ENCODE measurements at places on chromosomes 6 and 20.

GRCh38 chr6:16200321-16200883, 38.0 kb upstream of the GMPR start:
- no peak for DNase-seq

GRCh38 chr6:129786548-129786947, 74.6 kb downstream of the TMEM244 start:
- DNase-seq, result no peak

DNA sequence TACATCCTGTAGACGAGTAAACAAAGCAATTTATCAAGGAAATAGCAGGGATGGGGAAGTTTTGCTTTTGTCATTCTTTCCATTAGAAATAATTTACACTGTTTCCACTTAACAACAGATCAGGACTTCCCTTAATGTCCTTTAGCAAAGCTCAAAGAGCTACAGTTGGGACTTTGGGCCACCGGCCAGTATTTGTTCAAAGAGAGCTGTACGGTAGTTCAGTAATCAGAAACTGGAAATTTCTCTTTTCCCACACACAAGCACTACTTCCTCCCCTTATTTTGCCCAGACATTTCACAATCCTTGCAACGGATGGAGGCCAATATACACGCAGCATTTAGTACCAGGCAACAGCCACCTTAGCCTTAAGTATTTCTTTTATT, 12.1 kb upstream of the HINT3 start:
- no peak for DNase-seq

GRCh38 chr6:11228935-11229654, 3.4 kb downstream of the NEDD9 start:
- no peak for DNase-seq

- DNase-seq, result no peak
Observed at GRCh38 chr6:148110925-148111324, 231.7 kb upstream of the SASH1 start.

GRCh38 chr20:1292620-1293019, 26.5 kb downstream of the SNPH start:
- DNase-seq, result no peak

GRCh38 chr6:76644231-76644630, 571.8 kb upstream of the IMPG1 start:
- no peak for DNase-seq

GRCh38 chr6:168407842-168408241, 33.1 kb upstream of the SMOC2 start:
- no peak for DNase-seq

GRCh38 chr20:5402903-5403531, 86.3 kb upstream of the PROKR2 start:
- DNase-seq, result peak; percentile 11

- no peak for DNase-seq
Observed at GRCh38 chr6:48388044-48388443, 277.0 kb upstream of the PTCHD4 start.

DNA sequence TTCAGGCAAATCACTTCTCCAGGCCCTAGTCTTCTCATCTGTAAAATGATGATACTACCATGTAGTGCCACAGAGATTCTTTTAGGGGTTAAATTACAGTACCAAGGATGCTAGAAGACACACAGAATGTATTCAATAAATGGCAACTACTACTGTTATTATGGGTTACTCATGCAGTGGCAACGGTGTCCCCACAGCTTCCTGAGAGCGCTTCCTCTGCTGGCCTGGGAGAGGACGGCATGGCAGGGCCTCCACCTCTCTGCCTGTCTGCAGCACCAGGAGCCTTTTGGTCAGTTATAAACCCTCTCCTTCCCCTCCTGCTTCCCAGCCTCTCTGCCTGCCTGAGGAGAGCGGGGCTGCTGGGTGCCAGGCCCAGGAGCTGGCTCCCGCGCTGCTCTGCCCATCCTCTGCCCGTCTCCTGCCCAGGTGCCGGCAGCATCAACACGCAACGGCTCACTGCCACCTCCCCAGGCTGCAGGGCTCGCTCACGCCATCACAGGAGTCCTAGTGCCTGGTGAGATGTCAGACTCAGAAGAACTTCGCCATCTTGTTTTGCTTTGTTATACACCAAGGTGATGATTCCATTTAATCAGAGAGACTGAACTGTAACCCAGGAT, 170.6 kb downstream of the FOXC1 start:
- no peak for DNase-seq

- no peak for DNase-seq
Observed at GRCh38 chr6:146149770-146150169, 120.9 kb downstream of the GRM1 start.

DNA sequence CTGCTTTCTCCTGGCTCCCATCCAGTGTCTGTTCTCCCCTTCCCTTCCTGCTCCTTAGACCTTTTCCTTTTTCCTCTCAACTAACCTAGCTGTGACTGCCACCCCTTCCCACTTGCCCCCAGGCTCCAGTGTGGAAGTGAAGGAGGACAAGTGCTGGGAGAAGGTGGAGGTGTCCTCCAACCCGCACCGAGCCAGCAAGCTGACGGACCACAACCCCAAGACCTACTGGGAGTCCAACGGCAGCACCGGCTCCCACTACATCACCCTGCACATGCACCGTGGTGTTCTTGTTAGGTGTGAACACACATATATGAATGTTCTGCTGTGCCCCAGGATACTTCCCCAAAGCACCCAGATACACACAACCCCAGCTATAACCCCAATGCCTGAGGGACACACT, 18.5 kb downstream of the CUL9 start:
- no peak for DNase-seq

DNA sequence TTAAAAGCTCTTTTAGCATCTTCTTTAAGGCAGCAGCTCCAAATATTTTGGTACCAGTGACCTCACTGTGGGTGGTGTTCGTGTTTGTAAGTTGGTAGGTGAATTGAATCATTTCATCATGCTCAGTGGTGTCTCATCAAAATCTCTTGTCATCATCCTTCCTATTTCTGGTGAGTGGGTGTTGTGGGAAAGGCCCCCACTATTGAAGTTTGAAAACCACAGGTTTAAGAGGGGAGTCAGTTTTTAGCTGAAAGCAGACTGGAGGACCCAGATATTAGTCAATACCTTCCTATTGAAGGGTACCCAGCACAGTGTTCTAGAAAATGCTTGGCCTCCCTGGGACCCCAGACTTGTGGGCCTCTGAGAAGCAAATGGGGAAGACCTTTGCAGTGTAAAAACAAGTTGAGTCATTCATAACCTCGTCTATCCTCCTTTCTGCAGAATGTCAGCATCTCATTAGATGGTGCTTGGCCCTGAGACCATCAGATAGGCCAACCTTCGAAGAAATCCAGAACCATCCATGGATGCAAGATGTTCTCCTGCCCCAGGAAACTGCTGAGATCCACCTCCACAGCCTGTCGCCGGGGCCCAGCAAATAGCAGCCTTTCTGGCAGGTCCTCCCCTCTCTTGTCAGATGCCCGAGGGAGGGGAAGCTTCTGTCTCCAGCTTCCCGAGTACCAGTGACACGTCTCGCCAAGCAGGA, 3.7 kb downstream of the PIM1 start:
- peak; percentile 47 for DNase-seq

- no peak for DNase-seq
Observed at GRCh38 chr6:136306466-136306865, 16.8 kb upstream of the BCLAF1 start.

- no peak for DNase-seq
Observed at GRCh38 chr6:31651602-31652191, 764 bp downstream of the BAG6 start.

DNA sequence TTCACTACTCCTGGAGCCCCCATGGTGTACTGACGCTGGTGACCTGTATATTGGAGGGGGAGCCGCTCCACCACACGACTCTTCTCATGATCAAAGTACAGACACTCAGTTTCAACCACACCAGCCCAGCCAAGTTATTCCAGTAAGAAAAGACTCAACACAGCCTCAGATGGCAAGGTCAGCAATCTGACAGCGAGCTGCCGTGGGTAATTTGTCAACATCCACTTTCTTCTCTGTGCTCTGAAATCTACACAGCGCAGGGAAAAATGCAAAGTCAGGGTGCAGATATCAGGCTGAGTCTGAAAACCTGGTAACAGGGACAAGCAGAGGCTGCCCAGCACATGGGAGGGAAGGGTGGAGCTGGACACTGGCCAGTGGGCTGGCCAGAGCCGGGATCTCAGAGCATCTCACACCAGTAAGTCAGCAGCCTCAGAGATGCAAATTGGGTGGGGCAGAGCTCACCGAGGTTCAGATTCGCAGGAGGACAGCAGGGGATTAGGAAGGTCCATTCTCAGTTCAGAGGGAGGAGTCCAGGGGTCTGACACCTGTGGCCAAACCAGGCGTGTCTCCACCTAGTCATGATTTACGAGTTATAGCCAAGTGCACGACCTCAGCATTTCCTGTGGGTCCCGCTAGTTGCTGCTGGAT, 44.5 kb upstream of the RPS6KA2 start:
- DNase-seq, result no peak

DNA sequence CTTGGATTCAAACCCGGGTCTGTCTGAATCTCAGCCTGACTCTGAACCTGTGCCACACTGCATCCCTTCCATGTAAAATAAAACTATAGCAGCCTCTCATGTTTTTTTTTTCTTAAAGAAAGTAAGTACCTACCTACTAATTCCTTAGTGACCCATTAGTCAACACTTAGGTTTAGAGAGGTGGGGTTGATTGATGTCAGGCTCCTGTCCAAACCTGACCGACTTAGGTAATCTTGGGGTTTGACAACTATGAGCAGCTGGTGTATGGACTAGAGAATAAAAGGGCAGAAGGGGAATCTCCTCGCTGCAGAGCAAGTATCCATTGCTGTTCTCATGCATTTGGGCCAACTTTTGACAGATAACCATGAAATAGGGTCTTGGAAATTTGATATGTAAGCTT, 6.5 kb downstream of the NKAIN2 start:
- DNase-seq, result no peak

DNA sequence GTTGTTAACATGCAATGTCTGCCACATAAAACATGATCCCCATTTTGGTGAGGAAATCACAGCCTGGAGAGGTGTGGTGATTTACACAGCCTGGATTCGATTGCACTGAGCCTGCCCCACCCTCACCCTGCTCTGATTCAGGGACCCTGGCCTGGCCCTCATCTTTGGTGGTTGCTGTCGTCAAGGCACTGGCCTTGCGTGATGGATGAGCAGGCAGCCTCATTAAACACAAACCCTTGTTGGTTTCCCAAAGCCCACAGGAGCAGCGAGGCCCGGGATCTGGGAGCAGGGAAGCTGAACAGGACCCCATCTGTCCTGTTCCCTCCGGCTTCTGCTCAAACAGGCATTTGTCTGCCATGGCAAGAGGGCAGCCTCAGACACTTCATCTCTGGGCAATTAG, 70.8 kb downstream of the CHMP4B start:
- no peak for DNase-seq

DNA sequence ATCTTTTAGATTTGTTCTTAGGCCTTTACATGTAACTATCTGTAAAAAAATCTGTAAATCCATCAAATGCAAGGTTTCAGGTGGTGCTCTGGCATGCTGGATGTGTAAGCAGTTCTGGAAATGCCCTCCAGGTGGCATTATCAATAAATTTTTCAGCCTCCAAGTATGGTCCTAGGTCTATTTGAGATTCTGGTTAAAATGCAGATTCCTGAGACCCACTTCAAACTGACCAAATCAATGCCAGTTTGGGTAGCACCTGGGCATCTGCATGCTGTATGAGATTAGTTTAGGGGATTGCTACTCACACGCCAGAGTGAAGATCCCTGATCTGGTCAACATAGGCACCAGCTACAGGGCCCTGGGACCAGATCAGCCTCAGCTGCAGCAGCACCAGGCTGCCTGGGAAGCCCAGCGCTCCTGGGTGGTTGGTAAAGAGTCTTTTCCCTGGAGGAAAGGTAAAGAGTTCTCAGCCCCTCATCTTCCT, 507.3 kb upstream of the CITED2 start:
- DNase-seq, result peak; percentile 12

- DNase-seq, result no peak
Observed at GRCh38 chr6:98067375-98067774, 767.0 kb upstream of the POU3F2 start.

DNA sequence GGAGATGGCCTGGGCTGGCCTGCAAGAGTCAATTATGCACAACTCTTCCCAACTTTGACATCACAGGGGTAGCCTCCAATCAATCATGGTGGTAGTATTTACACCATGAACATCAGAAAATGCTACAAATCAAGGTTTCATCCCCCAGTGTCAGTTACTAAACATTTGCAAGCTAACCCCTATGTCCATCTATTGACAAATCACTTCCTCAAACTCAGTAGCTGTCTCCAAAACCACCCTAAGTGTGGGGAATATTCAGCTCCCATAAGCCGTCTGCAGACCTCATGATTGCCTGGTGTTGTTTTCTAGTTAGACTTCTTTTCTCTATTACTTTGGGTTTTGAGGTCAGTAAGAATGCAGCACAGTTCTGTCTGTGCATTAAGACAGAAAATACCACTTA, 200.8 kb upstream of the RIN2 start:
- no peak for DNase-seq

- DNase-seq, result no peak
Observed at GRCh38 chr20:19465536-19465935, 253.1 kb downstream of the SLC24A3 start.

GRCh38 chr20:15380770-15381169, 1043.4 kb upstream of the FLRT3 start:
- DNase-seq, result no peak

- no peak for DNase-seq
Observed at GRCh38 chr20:6618051-6618450, 149.4 kb upstream of the BMP2 start.

DNA sequence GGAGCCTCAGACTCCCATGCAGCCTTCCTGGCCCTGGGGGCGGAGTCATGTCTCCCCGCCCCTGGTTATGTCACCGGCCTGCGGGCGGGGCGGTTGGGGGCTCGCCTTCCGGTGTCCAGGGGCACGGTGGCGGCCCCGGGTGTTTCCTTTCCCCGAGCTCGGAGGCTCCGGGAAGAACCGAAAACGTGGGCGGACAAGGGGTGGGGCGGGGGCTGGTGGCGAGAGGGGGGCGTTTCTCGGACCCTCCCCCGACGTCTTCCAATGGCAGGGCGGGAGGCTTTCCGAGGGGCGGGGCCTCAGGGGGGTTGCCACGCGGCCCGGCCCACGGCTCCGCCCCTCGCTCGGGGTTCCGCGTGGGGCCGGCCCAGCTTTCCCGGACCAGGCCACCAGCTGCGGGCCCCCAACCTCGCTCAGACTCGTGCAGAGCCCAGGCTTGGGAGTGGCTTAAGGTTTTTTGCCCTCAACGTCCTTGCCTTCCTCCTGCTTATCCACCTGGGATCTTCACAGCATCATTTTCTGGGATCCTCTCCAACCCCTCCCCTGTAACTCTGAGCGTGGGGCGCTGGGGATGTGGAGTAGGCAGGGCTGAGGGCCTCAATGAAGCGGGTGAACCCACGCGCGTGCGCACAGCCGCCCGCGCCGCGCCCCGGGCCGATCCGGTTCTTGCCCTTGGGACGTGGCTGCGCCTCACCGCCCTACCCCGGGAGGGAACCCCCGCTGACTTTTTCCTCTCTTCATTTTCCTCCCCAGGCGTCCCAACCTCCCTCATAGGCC, 2.1 kb upstream of the NRN1 start:
- peak; percentile 76 for DNase-seq

DNA sequence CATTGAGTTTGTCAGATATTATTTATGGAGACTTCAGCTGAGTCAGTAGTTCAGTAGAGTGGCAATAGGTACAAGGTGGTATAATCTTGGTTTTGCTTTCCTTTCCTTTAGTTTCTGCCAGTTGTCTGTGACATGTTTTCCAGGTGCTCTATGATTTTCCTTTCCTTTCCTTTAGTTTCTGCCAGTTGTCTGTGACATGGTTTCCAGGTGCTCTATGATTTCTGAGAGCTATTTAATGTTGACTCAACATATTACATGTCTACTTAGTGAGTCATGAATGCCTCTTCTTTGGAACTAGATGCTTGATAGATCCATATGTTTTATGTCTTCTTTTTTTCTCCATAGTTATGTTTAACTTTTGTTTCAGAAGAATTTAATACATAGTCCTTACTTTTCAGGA, 186.4 kb upstream of the DEFB112 start:
- no peak for DNase-seq
